ENCODE measurements at places on chromosomes 2 and 18.

DNA sequence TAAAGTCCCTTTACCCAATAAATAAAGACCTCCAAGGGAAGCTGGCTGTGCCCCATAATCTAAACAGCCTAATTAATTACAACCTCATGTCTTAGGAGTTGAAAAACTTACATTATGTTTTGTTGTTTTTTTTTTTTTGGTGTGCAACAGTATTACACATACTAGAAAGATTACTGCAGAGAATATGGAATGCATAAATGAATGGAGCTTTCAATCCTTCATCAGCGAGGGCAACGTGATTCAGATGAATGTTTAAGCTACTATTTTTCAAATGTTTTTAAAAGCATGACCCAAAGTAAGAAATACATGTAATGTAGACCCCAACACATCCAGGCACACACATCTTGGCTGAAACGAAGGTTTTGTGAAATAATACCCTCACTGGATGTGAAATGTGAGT is 167.1 kb upstream of the FN1 start:
- no peak for DNase-seq

GRCh38 chr2:12484536-12485115 is 232.1 kb upstream of the TRIB2 start:
- no peak for DNase-seq

- peak; percentile 70 for DNase-seq
These were observed 79.4 kb upstream of the ASB18 start for GRCh38 chr2:236343400-236344161.

- DNase-seq: peak; percentile 58
These were observed 121.1 kb downstream of the ACOXL start for GRCh38 chr2:110853516-110853915.

DNA sequence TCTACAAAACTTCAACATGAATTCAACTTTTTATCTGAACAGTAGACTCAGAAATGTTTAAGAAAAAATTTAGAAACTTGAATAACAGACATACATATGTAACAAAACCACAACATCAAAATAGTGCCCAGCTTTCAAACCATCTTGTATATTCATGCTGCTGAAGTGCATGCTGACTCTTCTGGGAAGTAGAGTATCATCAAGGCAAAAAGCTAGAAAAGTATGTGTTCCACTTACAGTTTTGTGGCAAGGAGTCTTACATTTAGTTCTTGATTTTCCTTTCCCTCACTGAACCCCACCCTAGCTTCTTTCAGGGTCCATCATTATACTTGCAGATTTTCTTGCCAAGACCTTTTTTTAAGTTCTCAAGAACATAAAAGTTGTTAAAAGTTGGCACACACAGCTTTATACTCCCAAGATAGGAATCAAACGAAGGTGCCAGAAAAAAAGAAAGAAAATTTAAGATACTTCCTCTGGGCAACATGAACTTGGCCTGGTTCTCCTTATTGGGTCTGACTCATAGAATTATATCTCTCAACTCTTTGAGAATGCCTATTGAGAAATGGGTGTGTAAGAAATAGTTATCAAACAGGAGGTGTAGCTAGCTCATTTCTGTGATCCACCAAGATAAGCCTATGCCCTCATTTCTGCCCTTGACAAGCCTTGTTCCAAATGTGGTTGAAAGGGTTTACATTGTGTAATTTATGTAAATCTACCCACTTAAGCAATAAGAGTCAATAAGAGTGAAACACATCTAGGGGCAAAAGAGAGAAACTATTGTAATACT is 667.6 kb upstream of the ACVR2A start:
- DNase-seq: no peak

DNA sequence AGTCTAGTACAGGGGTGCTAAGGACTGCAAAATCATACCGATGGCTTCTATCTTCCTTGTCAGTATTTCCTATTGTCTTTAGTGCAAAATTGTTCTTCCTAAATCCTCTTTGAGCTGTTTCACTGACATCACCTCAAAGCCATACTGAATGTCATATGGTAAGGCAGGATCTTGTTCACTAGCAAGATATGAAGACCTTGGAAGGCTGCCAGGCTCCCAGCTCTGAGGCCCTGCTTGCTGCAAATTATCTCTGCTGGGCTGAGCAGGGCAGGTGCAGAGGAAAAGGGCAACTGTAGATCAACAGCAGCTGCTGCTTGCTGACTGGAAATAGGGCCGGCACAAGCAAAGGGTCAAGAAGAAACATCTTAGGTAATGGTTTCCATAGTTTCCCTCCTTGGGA is 58.2 kb downstream of the PMAIP1 start:
- DNase-seq: no peak

GRCh38 chr2:160220545-160221009 is 20.5 kb upstream of the ITGB6 start:
- DNase-seq: peak; percentile 40

- no peak for DNase-seq
These were observed 47.1 kb downstream of the SLC4A1AP start for GRCh38 chr2:27710640-27711430.

DNA sequence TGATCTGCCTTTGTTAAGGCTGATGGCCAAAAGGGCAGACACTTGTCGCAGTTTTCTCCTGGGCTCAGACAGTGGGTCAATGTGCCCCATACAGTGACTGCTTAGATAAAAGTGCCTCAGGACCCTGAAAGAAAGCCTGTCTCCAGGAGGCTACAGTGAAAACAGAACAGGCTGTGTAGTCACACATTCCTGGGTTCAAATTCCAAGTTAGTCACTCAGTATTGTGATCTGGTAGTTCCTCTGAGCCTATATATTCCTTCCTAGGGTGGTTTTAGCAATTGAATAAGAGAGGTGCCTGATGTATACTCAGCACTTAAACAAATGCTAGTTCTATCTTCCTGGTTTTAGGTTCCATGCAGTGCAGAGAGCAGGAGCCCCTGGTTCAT is 54.4 kb downstream of the RPL37A start:
- no peak for DNase-seq

GRCh38 chr2:126994340-126994777 is 95.7 kb downstream of the TEX51 start:
- DNase-seq: no peak

DNA sequence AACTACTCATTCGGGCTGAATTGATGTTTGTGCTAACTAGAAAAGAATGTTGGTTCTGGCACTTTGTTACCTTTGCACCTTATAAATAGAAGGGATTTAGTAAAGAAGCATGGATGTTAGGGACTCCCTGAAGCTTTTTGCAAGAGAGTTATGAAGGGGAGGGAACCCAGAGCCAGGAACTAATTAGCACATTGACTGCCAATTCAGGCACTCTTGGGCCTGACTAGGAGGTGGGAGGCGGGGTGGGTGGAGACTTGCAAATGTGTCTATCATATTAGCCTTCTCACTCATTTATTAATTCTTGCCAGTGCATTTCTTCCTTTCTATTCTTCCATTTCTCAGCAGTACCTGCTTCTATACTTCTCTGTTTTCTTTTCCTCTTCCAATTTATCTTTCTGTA is 1022.4 kb downstream of the TMEM182 start:
- DNase-seq: no peak

DNA sequence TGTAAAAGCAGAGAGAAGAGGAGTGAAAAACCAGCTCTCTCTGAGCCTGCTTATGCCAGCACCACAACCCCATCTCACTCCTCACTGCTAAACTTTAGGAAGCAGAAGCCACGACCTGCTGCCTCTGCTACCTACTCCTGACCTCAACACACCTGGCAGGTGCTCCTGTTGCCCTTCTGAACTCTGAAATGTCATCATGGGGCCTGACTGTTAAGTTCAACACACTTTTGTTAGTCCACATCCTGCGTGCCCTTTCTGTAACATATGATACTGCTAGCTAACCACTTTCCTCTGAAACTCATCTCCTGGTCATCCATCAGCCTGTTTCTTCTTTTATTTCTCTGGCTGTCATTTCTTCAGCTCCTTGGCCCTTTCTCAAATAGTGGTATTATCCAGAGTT is 118.1 kb downstream of the EPB41L3 start:
- no peak for DNase-seq

- DNase-seq: peak; percentile 26
These were observed 25.7 kb downstream of the SRBD1 start for GRCh38 chr2:45585267-45585861.

GRCh38 chr18:12686100-12686499 is 16.4 kb downstream of the CEP76 start:
- no peak for DNase-seq

- DNase-seq: no peak
These were observed 16.6 kb downstream of the ME2 start for GRCh38 chr18:50895350-50896045.

GRCh38 chr2:222892321-222892720 is 31.5 kb downstream of the ACSL3 start:
- no peak for DNase-seq

GRCh38 chr2:83113953-83114352 is 1345.1 kb downstream of the SUCLG1 start:
- no peak for DNase-seq

GRCh38 chr2:100208141-100208770 is 65.9 kb upstream of the AFF3 start:
- DNase-seq: no peak

DNA sequence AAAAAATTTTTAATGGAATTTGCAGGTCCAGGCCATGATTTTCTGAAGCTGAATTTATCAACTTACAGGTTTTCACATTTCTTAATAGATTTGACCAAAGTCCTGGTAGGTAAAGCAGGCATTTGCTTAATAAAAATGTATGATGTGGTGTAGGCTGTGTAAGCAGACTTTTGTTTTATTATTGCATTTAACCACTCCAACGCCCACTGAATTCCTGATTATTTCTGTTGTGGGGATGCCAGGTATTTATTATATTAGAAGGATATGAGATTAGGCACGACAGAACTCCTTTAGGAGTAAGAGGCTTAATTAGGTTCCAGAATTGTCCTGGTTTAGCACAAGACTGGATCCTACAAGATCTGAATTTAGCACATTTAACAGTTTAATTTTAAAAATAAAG is 111.1 kb downstream of the ADCYAP1 start:
- no peak for DNase-seq

- DNase-seq: no peak
These were observed 426.0 kb downstream of the CDH2 start for GRCh38 chr18:27750923-27751322.

DNA sequence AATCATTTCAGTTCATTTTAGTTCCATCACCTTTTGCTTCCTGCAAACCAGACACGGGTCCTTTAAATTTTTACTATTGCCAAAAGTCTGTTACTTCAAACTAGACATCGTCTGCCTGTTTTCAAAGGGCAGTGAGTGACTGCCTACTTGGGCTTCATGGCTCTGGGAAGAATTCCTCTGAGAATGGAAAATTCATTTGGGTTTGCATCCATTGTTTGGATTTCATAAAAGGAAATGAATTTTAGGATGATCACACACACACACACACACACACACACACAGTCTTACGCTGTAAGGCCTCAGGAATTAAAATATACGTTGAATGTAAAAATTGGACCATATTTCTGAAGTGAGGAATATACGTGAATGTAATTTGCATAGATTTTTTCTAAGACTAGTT is 1584.3 kb upstream of the ACVR2A start:
- no peak for DNase-seq

DNA sequence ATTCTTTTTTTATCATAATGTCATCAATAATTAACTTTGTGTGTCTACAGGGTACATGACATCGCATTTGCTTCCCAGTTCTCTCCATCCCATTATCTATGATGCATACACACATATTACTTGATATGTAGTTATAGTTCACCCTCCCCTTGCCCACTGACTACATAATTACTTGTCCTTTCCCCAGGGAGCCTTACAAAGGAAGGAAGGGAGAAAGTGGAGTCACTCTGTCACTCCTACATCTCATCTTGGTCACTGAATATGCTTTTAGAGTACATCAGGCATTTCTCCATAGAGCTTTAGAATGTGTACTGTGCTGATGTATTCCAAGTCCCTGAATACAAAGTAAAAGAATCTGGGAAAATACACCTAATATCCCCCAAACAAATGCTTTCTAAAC is 6.0 kb upstream of the DTNA start:
- DNase-seq: no peak

All from activated naive CD4-positive, alpha-beta T cell treated with anti-CD3 and anti-CD28 coated beads, Interleukin-2, amount 10 ng/mL, durations not matched to agents 7 days and 5 days (primary cell).